GM12865 (cell line): ENCODE measurements at places on chromosomes 1 and 21.

DNA sequence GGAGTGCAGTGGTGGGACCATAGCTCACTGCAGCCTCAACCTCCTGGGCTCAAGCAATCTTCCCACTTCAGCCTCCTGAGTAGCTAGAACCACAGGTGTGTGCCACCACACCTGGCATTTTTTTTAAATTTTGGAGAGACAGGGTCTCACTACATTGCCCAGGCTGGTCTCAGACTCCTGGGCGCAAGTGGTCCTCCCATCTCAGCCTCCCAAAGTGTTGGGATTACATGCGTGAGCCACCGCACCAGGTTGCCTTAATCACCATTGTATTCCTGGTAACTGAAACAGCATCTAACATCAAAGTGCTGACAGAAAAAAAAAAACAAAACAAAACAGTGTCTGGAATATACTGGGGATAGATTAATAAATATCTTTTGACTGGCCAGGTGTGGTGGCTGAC, 18.2 kb downstream of the RPL5 start:
- DNase-seq, result no peak

DNA sequence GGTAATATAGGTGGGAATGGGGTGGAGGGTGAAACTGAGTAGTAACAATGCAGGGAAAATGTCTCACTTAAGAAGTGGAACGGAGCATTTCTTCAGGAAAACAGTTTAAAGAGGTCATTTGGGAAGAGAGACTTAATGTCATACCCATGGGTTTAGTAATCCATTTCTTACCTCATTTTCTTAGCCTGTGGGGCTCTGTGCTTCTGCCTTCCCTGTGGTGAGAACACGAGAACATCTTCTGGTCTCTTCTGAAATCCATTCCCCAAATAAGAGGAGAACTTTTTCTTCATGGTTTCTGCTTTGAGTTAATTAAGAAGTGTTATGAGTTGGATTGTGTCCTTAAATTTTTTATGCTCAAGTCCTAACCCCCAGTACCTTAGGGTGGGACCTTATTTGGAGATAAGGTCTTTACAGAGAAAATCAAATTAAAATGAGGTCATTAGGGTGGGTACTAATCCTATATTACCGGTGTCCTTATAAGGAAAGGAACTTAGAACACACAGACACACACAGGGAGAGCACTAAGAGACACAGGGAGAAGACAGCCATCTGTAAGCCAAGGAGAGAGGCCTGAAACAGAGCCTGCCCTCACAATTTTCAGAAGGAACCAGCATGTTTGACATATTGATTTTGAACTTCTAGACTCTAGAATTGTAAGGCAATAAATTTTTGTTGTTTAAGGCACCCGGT, 5.4 kb downstream of the CCDC190 start:
- no peak for DNase-seq

- DNase-seq, result no peak
These were observed 51.7 kb downstream of the WNT9A start for GRCh38 chr1:227895828-227896685.

GRCh38 chr1:40877698-40878097, 15.5 kb upstream of the CITED4 start:
- peak; percentile 54 for DNase-seq

DNA sequence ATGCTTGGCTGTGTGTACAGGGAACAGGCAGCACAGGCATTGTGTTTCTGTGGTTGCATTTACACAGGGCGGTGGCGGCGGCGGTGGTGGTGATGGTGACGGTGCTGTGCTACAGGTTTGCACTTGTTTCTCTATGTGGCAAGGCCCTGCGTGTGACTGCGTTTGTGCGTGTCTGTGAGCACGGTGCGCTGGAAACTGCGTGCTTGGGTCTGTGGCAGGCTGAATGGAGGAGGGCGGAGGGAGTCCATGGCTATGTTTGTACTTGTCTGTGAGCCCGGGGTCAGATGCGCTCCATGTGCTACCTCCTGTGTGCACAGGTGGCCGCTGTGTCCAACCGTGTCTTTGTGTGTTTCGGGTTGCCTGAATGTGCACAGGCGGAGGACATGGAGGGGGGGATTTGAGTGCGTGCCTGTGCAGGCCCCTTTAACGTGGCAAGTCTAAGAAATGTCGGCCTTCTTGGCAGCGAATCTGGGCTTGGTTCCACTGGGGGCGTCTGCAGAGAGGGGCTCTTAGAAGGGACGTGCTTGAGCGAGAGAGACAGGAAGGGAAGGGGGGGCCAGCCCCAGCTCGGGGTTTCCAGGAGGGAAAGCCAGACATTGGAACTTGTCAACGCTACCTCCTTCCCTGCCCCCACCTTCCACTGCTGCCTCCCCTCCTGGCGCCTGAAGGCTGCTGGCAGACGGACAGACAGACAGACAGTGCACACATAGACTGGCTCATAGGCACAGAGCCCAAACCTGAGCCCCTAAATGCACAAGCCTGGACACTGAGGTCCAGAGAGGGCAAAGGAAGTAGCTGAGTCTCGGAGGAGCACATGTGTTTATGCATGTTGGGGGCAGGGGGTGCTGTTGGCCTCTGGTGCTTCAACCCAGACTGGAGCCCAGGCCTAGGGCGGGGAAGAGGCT, 32.7 kb upstream of the WASF2 start:
- no peak for DNase-seq

DNA sequence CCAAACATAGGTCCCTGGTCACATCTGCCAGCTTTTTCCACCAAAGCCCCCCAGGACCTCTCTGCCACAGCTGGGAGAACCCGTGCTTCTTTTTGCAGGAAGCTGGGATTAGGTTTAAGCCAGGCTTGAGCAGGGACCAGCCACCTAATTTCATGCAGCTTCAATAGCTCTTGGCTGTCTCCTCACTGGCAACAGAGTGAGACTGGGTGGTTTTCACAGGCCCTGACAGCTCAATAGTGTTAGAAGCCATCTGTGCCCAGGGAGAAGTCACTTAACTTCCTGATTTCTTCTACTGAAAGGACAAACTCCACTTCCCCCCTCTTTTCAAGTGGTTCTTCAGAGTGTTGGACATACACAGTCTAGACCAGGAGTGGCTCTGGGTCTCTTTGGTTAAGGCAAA, 20.4 kb upstream of the SRSF4 start:
- no peak for DNase-seq

- no peak for DNase-seq
These were observed 49.5 kb downstream of the TRIM11 start for GRCh38 chr1:228356897-228357680.

DNA sequence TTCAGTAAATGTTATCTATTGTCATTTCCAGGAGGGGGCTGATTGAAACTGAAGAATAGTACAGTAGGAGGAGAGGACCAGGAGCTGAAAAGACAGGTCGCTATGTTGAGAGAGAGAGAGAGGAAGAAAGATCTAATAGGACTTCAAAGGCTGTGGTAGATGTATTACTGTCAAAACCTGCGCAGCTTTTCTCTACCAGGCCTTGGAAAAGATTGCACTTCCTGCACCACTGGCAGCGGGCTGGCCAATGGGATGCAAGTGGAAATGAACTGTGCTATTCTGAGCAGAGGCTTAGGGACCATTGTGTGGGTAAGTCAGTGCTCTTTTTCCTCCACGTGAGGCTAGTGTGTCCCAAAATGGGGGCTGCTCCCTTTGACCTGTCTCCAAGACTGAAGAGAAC, 47.1 kb downstream of the MDM4 start:
- DNase-seq, result no peak

GRCh38 chr1:225441314-225442122, 13.7 kb upstream of the LBR start:
- DNase-seq, result peak; percentile 58

GRCh38 chr1:220982686-220983085, 103.4 kb downstream of the HLX start:
- DNase-seq, result no peak

- DNase-seq, result no peak
These were observed 34.6 kb upstream of the PIGC start for GRCh38 chr1:172478485-172478884.

GRCh38 chr1:117398957-117399356, 31.7 kb downstream of the MAN1A2 start:
- DNase-seq, result no peak

DNA sequence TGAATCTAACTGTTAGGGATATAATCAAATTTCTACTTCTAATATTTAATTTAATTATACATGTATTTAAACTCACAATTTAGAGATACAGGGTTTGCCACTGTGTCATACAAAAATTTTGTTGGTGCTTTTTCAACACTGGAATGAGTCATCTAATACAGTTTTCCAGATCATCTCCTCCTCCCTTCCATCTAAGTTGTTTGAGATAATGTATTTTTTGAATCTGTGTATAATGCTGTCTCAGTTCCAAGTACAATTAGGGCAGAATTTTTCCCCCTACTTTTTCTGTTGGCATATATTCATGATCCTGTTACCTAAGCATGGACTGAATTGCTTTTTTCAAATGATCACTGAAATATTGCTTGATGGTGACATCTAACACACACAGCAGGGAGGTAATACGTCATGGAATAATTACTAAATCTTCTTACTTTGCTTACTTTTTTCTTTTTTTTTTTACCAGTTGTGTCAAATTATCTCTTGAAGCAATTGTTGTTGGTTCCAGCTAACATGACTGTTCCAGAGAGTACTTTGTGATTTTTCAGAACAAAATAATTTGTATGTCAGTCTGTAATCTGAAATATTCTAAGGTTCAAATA, 146.0 kb downstream of the MAGI3 start:
- DNase-seq, result no peak

- no peak for DNase-seq
These were observed 143.6 kb upstream of the CD34 start for GRCh38 chr1:208054485-208054884.

DNA sequence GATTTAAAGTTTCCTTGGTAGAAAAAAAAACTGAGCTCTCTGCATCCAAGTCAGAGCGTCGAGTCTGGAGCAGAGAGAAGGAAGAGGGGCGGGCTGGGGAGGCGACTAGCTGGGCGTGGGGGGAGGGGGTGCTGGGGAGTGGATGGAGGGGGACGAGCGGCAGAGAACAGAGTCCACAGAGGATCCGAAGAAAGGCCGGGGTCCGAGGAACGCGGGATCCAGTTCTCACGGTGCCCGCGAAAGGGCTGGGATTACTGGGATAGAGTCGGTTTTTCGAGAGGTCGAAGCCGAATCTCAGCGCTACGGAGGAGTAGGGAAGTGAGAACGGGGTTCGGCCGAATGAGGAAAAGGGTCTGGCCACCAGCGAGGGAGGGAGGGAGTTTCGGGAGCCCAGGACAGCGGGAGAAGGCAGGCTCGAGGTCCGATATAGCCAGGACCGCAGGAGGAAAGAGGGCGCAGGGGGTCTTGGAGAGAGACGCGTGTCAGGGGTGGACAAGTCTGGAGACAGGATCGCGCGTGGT, 665 bp downstream of the DAB1 start:
- no peak for DNase-seq

DNA sequence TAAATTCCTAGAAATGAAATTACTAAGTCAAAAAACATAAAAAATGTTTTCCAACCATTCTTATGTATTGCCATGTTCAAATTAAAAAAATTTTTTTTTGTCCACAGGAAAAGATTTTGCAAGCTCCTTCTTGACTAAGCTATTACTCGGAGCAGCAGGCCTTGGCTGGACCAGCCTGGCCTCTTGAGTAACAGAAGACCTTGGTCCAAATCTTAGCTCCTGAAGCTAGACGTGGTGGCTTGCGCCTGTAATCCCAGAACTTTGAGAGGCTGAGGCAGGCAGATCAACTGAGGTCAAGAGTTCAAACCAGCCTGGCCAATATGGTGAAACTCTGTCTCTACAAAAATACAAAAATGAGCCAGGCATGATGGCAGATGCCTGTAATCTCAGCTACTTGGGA, 77.6 kb downstream of the CLSTN1 start:
- no peak for DNase-seq

GRCh38 chr1:198245379-198245778, 88.6 kb downstream of the NEK7 start:
- DNase-seq, result no peak

DNA sequence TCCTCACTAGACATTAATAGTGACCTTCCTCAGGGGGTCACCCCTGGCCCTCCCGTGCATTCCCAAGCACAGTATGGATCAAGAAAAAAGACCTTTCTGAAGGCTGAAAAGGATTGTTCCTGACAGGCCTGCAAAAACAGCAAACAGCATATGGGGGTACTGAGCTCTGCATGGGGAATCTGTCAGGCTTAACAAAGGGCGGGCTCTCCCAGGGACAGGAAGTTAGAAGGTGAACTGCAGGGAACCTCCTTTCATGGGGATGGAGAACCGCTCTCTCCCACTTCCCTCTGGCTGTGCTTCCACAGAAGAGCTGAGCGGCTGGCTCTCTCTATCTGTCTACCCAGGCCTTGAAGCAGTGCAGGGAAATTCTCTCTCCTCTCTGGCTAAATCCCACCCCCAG, 91.7 kb downstream of the DTL start:
- no peak for DNase-seq

DNA sequence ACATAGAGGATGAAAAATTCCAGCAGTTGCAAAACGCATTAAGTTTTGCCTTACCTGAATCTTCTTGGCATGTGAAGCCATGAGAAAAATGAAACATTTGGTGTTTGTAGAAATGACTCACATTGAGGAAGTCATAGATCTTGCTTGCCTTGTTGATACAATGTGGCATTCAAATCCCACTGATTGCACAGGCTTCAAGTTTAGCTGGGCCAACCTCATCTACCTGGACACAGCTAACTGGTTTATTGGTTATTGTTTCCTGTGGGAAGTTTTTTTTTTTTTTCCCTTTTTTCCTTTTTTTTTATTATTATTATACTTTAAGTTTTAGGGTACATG, 168.9 kb upstream of the C21orf91 start:
- no peak for DNase-seq

DNA sequence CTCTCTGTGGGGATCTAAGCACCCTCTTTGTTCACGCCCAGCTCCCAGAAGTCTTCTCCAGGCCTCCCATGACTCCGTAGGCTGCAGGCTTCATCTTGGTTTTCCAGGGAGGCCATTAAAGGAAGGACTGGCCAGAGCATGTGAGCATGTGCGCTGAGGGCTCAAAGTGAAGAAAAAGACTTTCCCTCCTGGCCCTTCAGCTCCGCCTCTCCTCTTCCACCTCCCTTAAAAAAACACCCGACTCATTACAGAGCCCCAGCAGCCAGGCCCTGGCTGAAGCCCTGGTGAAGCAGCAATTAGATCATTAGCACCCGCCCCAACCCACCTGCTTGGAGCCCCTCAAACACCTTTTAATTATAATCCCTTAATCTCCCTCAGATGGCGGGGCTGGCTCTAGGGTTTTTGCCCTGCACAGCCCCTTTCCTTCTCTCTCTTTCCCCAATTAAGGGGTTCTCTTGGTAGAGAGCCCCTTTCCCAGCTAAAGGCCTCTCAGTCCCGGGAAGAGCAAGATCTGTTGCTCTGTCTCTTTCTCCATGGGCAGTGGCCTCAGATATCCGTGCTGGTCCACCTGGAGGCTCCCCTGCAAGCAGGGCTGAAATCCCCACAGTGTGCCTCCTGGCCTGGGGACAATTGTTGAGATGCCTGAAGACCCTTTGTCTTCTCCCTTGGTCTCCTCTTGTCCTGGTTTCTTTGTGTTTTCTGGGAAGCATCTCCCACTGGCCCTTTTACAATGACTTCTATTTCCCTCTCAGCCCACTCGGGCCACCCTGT, 30.5 kb downstream of the RHBG start:
- no peak for DNase-seq

GRCh38 chr1:230351514-230351913, 74.6 kb downstream of the PGBD5 start:
- no peak for DNase-seq

- peak; percentile 19 for DNase-seq
These were observed 74.1 kb downstream of the XCL2 start for GRCh38 chr1:168469690-168470089.
